ENCODE measurements at places on chromosomes 3 and 15. TPM values are rescaled to one million over a fixed set of nuclear protein-coding genes. Genes with fewer than 3 reads are reported as not detected.

DNA sequence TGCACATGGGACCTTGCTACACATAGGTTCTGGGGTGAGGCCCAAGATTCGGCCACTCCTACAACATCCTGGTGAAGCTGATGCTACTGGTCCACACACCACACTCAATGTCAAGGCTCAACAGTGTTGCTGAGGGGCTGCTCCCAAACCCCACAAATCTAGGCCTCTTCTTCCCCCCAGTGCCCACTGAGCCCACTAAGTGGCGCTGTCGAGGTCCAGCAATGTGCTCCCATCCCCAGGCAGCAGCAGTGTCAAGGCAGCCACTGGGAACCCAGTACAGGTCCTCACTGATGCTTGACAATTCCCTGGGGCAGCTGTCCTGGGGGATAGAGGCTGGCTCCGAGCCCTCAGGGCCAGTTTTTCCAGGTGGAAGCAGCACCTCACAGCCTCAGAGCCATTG, 21.5 kb downstream of the SCN5A start:
- DNase-seq: no peak

- no peak for DNase-seq
Measured at GRCh38 chr15:68352401-68353062, 75.0 kb downstream of the FEM1B start.

The NKTR gene
- total RNA-seq: 274 TPM

- DNase-seq: no peak
Measured at GRCh38 chr3:179842061-179842460, 189.2 kb downstream of the USP13 start.

DNA sequence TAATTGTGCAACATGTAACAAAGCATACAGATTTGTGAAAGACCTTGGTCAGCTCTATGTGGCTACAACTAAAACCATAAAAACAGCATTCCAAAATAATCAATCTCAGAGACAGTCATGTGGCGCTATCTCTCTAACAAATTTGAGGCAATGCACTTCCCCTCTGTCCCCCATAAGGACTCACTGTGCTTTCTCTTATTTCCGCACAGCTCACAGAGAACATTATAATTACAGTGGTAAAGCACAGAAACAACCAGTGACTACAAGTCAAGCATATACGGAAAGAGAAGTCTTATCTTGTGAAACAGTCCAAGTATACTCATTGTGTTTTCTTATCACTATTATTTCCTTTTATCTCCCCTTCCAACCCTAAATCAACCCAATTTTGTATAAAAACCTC, 64.3 kb downstream of the RYK start:
- DNase-seq: no peak

DNA sequence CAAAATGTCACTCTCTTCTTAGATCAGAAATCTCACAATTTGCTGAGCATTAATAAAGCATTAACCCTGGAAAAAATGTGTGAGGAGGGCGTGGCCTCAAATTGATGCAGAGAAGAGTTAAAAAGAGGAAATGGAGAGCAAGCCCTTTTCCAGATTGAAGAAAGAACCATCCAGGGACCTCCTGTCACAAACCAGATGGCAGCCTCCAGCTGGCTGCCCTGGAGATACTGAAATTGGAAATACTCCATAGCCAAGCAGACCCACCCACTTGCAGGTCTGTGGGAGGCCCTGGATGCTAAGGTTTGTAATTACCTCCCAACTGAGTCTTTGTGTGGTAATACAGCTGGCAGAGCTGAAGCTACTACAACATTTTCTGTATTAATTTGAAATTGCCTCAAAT, 214.9 kb downstream of the IL20RB start:
- no peak for DNase-seq

- DNase-seq: no peak
Measured at GRCh38 chr3:187125319-187126031, 13.8 kb downstream of the RPL39L start.

The CCR1 gene
- 34.2 TPM for total RNA-seq

- DNase-seq: no peak
Measured at GRCh38 chr3:65716071-65716751, 322.5 kb downstream of the MAGI1 start.

- no peak for DNase-seq
Measured at GRCh38 chr3:192620275-192620674, 107.1 kb downstream of the FGF12 start.

DNA sequence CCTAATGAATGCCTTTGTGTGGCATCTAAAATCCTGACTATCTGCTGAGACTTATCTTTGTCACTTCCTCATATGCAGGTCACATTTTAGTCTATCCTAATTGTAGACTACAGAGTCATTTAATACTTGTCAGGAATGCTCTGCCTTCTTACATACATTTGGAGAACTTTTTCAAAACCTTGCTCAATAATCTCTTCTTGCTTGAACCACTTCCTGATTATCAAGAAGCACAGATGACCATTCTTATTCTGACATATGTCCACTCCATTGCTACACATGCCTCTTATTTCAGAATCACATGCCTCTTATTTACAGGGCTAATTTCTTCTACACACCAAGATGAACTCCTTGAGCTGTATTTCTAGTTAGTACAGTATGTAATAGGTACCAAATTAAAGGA, 400.3 kb downstream of the TBC1D5 start:
- no peak for DNase-seq

GRCh38 chr3:100877286-100877685, 115.9 kb downstream of the ABI3BP start:
- no peak for DNase-seq

The GPR27 gene
- total RNA-seq: 0.84 TPM
